ENCODE measurements at places on chromosomes 11 and 22. TPM values are rescaled to one million over a fixed set of nuclear protein-coding genes. Genes with fewer than 3 reads are reported as not detected.

The CTNND1 gene
- total RNA-seq, result 151 TPM

The TCN1 gene
- total RNA-seq, result 20.5 TPM

The TRIM49D2 gene
- not detected for total RNA-seq

The YAP1 gene
- 81.4 TPM for total RNA-seq

The SCO2 gene
- total RNA-seq, result not detected

The UPK3A gene
- total RNA-seq, result not detected

The CD3E gene
- total RNA-seq, result not detected

The TMEM191C gene
- 1.5 TPM for total RNA-seq

All from airway epithelial cell (primary cell).